ENCODE measurements at places on chromosomes 11 and 22.

- peak; percentile 3 for DNase-seq
Observed at GRCh38 chr11:67732045-67732787, 57.8 kb upstream of the ALDH3B2 start.

GRCh38 chr11:123560006-123560405 lies 94.4 kb downstream of the SCN3B start:
- peak; percentile 79 for DNase-seq

- DNase-seq: peak; percentile 92
Observed at GRCh38 chr11:117221775-117222517, 9.9 kb downstream of the PCSK7 start.

GRCh38 chr11:101133190-101133589 lies 3.6 kb upstream of the PGR start:
- DNase-seq: no peak

- no peak for DNase-seq
Observed at GRCh38 chr11:84947970-84948580, 679.1 kb downstream of the DLG2 start.

GRCh38 chr22:40463683-40464082 lies 93.3 kb downstream of the SGSM3 start:
- DNase-seq: no peak

- peak; percentile 79 for DNase-seq
Observed at GRCh38 chr11:104529213-104529612, 365.3 kb upstream of the PDGFD start.

GRCh38 chr11:61055776-61056175 lies 46.5 kb upstream of the CD5 start:
- DNase-seq: no peak

DNA sequence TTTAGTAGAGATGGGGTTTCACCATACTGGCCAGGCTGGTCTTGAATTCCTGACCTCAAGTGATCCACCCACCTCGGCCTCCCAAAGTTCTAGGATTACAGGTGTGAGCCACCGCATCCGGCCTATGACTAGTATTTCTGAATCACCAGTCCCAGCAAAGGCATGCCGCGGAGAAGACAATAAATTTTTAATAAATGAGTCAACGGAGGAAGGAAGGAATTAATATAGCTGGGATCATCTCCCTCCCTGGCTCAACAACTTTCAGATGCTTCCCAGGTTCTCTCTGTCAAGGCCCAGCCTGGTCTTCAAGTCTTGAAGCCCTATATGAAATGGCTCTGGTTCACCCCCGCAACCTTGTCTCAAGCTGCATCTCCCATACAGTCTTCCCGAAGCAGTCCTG lies 45.7 kb downstream of the CYTH4 start:
- peak; percentile 93 for DNase-seq

- no peak for DNase-seq
Observed at GRCh38 chr11:102453302-102453695, 734 bp upstream of the TMEM123 start.

- peak; percentile 84 for DNase-seq
Observed at GRCh38 chr11:123197711-123198110, 2.7 kb upstream of the CLMP start.

DNA sequence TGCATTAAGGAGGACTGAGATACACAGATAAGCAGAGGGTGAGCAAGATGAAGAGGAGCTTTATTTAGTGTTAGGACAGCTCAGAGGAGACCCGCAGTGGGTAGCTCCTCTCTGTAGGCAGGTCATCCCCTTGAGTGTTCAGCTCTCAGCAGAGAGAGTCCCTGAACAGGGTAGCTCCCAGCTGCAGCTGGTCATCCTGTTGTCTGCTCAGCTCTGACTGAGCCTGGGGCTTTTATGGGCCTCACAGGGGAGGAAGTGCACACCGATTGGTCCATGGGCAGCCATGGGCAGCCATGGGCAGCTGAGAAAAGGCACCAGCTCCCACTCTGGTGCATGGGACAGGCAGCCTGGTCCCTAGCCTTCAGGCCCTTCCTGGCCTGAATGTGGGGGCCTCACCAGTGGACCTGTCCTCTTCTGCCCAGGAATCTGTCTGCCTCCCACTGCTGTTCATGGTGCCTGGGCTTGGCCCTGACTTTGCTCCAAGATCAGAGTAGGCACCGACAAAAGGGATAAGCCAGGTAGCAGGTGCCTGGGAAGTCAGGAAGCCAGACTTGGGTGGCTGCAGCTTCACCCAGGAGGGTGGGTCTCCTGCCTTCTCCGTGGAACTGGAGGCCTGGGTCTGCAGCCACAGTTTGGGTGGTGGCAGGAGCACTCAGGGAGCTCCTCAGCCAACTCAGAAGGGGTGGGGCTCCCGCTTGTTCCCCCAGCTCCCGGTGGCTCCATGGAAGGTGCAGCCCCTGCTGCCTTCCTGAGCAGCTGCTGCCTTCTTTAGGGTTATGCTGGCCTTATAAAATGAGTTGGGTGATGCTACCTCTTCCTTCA lies 54.7 kb downstream of the MYEOV start:
- no peak for DNase-seq

DNA sequence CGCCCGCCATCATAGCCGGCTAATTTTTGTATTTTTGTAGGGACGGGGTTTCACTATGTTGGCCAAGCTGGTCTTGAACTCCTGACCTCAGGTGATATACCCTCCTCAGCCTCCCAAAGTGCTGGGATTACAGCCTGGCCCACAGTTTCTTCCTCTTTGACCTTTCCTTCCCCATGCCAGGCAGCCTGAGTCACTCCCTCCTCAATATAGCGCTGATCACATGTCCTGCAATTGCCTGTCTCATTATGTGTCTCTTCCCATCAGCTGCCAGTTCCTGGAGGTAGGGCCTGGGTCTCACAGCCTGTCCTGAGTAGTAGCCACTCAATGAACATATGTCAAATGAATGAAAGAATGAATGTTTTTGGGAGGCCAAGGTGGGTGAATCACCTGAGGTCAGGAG lies 43.0 kb upstream of the CCDC134 start:
- DNase-seq: no peak
